ENCODE measurements at places on chromosomes 4 and X.

- DNase-seq: no peak
Observed at GRCh38 chrX:37867536-37868153, 20.3 kb upstream of the DYNLT3 start.

DNA sequence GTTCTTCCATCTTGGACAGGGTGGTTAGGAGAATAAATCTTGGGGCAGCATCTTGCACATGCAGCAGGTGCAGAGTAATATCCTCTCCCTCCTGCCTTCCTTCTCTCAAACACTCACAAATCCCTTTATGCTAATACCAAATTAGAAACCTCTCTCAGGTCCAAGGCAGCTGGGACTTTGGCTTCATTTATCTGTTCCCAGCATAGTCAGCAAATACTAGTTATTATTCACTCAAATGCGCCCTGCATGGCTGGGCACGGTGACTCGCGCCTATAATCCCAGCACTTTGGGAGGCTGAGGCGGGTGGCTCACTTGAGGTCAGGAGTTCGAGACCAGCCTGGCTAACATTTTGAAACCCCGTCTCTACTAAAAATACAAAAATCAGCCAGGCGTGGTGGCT, 156.0 kb upstream of the GALNT7 start:
- no peak for DNase-seq

DNA sequence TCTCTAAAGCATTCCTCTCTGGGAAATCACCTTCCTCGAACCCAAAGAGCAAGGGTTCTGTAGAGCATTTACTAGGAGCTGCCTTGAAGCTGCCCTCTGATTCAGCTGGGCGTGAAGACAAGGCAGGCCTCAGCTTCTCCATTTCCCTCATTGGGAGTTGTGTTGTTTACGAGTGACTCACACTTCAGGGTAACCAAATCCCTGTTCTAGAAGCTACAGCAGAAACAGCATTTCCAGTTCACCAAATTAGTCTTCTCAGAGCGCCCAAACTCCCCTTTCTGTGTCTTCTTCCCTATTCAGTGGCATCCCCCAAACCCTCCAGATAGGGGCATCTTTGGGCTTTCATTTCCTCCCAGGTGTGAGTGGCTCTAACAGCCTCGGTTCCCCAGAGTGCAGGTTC, 863 bp upstream of the XPNPEP2 start:
- no peak for DNase-seq

DNA sequence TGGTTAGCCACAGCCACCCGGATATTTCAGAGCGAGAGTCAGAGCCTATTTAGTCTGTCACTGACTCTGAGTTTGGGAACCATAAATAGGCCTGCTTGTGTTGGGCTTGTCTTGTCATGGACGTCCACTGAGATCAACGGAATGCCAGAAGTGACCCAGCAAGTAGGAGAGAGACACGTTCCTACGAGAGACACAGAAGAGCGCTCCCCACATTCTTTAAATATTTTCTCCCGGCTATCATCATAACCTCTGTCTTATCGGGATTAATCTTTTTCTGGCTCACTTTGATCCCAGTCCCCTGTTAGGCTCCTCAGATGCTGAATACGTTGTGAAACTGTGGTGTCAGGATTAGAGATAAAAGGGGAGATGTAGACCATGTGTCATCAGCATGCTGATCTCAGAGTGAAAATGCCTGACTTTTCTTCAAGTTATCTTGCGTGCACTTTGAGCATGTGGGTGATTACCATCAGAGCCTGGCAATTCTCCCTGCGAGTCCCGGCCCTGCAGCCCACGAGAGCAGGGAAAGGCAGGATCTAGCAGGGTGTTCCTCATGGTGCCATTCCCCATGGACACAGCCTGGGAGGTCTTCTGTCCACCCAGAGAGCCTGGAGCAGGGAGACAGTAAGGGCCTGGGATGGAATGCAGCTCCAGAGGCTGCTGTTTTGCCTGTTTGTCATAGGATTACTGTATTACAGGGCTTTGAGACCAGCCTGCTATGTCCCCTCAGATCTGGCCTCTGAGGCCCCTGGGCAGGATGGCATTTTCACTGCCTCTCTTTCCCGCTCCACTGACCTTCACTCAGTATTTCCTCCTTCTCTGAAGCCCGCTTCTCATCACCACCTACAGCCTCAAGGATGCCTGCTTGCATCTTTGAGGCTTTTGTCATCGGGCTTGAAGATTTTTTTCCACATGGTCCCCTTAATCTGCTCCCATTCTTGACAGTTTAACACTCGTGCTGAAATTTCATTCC, 2.8 kb upstream of the TENM3 start:
- no peak for DNase-seq
